ENCODE measurements at places on chromosomes 1 and 21. TPM values are rescaled to one million over a fixed set of nuclear protein-coding genes. Genes with fewer than 3 reads are reported as not detected.

DNA sequence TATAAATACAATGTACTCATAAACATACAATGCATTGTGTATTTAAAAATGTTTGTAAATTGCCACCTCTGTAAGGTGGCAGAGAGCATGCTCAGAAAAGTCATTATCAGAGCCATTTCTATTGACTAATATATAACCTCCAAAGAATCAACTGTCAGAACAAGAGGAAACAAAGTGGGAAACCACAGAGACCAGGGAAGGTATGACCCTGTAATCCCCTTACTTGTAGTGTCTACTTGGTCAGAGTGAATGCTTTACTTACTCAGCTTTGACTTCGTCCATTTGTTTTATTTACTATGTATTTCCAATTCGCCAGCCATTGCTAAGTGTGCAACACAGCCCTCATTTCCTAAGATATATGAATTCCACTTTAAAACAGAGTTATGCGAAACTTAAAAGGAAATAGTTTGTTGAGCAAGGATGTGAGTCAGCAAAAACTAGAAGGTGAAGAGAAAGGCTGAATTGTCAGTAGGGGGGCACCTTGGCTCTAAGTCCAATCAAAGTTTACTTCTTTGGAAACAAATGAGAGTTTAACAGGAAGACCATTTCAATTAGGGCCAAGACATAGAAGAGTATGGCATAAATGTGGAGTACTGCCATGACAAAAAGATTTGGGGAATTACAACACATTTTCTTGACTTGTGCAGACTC is 671.7 kb upstream of the PTBP2 start:
- no peak overlapping the region for H3K27ac ChIP-seq
- H3K36me3 ChIP-seq, result no peaks in the 10 kb centered on the region
- H3K4me1 ChIP-seq, result no peaks in the 10 kb centered on the region
- H3K4me3 ChIP-seq, result no peak overlapping the region

The GTF2B gene
- 22.7 TPM for total RNA-seq

The ANGPTL3 gene
- total RNA-seq, result not detected

DNA sequence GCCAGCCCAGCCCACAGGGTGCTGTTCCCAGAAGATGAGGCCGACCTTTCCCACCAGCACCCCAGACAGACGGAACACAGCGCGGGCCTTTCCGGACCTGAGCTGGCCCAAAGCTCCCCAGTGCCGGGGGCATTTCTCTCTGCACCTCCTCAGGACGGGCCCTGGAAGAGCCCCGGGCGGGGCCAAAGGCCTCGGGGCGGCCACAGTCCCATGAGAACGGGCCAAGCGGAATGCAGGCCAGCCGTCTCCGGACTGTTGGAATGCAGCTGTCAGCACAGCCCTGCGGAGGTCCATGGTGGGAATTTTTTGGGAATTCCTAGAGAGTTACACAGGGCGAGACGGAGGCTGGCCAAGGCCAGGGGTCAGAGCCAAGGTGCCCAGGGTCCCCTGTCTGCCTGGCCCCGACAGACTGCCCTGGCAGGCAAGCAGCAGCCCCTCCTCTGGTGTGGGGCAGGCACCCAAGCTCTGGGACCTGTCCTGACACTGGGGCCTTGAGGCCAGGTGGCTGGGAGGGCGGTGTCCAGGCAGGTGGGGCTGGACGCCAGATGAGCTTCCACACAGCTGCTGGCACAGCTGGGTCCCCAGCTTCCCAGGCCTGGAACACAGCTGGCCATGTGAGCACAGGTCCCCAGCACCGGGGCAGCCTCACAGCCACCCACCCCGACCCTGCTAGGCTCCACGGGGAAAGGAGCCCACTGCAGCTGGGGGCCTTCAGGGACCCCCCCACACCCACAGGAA is 63.0 kb downstream of the MEGF6 start:
- H3K27ac ChIP-seq, result 0 out of 2 replicates have a peak overlapping the region, but pooled peaks have one; percentile 14
- no peaks in the 10 kb centered on the region for H3K27me3 ChIP-seq
- H3K36me3 ChIP-seq, result no peaks in the 10 kb centered on the region
- no peaks in the 10 kb centered on the region for H3K4me1 ChIP-seq
- no peak overlapping the region for H3K4me3 ChIP-seq

The SRGAP2C gene
- total RNA-seq, result 16.0 TPM

GRCh38 chr21:17964716-17965115 is 145.6 kb upstream of the C21orf91 start:
- H3K27ac ChIP-seq, result no peak overlapping the region
- DNase-seq, result no peak
- no peaks in the 10 kb centered on the region for H3K36me3 ChIP-seq
- no peaks in the 10 kb centered on the region for H3K27me3 ChIP-seq

DNA sequence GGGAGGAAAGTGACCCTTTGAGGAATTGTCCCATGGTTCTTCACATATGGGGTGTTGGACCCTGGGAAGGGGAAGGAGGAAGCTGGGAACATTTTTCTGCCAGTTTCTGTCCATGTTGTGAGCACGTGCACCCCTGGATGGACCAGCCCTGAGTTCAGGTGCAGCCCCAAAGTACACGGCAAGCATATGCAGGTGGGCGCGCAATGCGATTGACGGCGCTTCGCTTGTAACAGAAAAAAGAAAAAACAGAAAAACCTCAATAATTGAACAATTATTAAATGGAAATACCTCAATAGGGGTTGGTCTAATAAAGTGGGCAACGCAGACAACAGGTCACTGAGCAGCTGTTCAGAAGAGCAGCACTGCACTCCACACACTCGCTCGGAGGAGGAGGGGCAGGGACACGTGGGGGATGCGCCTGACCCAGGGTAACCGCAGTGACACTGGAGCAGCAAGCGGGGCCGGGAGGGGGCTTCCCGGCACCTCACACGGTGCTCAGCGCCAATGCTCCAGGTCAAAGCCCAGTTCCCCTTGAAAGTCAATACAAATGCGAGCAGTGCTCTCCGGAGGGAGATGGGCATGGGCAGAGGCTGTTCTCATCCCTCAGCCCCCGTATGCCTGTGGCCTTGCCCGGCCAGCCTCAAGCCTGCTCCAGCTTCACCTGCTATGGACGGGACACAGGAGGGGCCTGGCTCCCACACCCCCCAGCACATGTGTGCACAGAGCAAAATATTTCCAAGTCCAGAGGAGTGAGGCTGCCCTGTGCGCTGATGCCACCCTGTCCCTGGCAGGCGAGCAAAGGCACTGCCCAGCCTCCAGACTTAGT is 6.6 kb upstream of the ACTRT2 start:
- H3K27me3 ChIP-seq, result no peaks in the 10 kb centered on the region
- H3K4me3 ChIP-seq, result no peak overlapping the region
- no peak overlapping the region for H3K27ac ChIP-seq
- H3K36me3 ChIP-seq, result no peaks in the 10 kb centered on the region
- DNase-seq, result no peak

GRCh38 chr21:37230632-37231248 is 36.4 kb downstream of the VPS26C start:
- H3K4me3 ChIP-seq, result no peak overlapping the region
- H3K36me3 ChIP-seq, result peaks cover 8% of the 10 kb centered on the region
- no peak overlapping the region for H3K27ac ChIP-seq
- H3K27me3 ChIP-seq, result no peaks in the 10 kb centered on the region
- no peak for DNase-seq

- no peaks in the 10 kb centered on the region for H3K27me3 ChIP-seq
- H3K36me3 ChIP-seq, result peaks cover 9% of the 10 kb centered on the region
- H3K27ac ChIP-seq, result no peak overlapping the region
- H3K4me3 ChIP-seq, result no peak overlapping the region
- no peak for DNase-seq
- no peaks in the 10 kb centered on the region for H3K4me1 ChIP-seq
Measured at GRCh38 chr1:21157054-21157453, 19.6 kb downstream of the EIF4G3 start.

GRCh38 chr1:96983866-96984265 is 262.3 kb downstream of the PTBP2 start:
- DNase-seq, result no peak
- no peaks in the 10 kb centered on the region for H3K36me3 ChIP-seq
- H3K4me3 ChIP-seq, result no peak overlapping the region
- H3K4me1 ChIP-seq, result peaks cover 7% of the 10 kb centered on the region

Data from GM23338 (cell line).